Stimulated activated CD4-positive, alpha-beta T cell treated with anti-CD3 and anti-CD28 coated beads, Interleukin-12 subunit alpha, Interleukin-12 subunit beta, amount 100 ng/mL, for 4 hours (primary cell): ENCODE measurements at places on chromosomes 1 and 21.

DNA sequence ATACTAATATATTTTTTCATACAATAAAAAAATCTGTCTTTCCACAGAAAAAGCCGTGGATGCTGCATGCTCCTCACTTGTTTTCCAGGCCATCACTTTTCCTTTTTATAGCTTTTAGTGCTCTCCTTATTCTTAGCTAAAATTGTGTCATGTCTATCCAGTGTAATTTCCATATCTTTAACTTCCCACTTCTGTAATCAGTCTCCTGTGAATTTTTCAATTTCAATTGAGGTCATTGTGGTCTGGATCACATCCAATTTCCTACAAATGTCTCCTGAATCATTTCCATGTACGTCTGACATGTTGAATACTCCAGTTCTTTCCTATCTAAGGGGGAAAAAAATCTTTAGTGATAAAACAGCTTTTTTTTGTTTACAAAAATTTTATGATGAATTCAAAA lies 838.2 kb upstream of the B3GALT2 start:
- DNase-seq, result no peak

DNA sequence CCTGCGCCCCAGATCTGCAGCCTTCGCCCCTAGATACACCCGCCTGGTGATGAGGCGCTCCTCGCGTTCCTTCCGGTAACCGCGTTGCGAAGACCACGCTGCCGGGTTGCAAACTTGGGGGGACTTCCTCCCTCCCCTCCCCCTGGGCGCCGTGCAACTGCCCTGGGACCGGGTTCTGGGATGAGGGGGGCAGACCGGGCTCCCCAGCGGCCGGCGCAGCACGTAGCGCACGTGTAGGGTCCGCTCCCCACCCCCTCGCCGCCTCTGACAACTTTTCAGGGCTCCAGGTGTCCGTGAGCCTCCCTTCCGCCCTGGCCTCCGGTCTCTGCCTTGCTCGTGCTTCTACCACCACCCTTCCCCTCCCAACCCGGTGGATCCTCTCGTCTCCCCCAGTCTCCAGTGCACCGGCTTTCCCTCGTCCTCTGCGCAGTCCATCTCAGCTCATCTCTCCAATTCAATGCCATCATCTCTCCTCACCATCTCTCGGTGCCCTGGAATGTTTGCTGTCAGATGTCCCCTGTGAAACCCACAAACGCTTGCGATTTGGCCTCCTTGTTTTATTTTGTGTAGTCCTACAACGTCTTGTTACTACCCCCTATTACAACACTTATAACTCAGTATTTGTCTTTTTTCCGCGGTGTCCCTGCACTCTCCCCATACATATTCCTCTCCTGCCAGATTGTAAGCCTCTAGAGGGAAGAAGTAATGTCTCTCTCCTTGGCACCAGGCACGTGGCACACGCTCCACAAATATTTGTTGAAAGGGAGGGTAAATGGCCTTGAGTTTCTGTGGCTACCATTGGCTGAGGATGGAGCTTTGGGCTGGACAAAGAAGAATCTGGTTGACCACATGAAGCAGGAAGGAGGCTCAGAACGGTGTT lies 782 bp downstream of the PCAT6 start:
- no peak for DNase-seq

GRCh38 chr1:27257155-27257554 lies 22.7 kb downstream of the WDTC1 start:
- no peak for DNase-seq

- DNase-seq, result no peak
Measured at GRCh38 chr1:8555582-8555981, 237.7 kb downstream of the SLC45A1 start.
